Activated CD8-positive, alpha-beta T cell treated with anti-CD3 and anti-CD28 coated beads for 36 hours (primary cell): ENCODE measurements at places on chromosomes 12 and 14. TPM values are rescaled to one million over a fixed set of nuclear protein-coding genes. Genes with fewer than 3 reads are reported as not detected.

The TEX52 gene
- 0.29 TPM for total RNA-seq

The VPS33A gene
- 21.4 TPM for total RNA-seq

The C3AR1 gene
- 1.4 TPM for total RNA-seq

The CCDC177 gene
- total RNA-seq = not detected

The PRR4 gene
- 3.2 TPM for total RNA-seq

The CEBPE gene
- total RNA-seq = 0.34 TPM

The LDHB gene
- 2,384 TPM for total RNA-seq

The TRIAP1 gene
- 45.1 TPM for total RNA-seq

The SOAT2 gene
- total RNA-seq = 5.3 TPM

The KIF21A gene
- 18.0 TPM for total RNA-seq

The PAWR gene
- total RNA-seq = 5.8 TPM

The SYT1 gene
- not detected for total RNA-seq

The SERPINA10 gene
- total RNA-seq = not detected

The ESR2 gene
- 0.43 TPM for total RNA-seq

The CYP27B1 gene
- 7.9 TPM for total RNA-seq

The C1RL gene
- total RNA-seq = 10.5 TPM

The TAS2R8 gene
- not detected for total RNA-seq

The EFS gene
- total RNA-seq = not detected

The INHBC gene
- total RNA-seq = 0.16 TPM

The GPR84 gene
- not detected for total RNA-seq

The CMKLR1 gene
- not detected for total RNA-seq

The OTUB2 gene
- 0.25 TPM for total RNA-seq

The PPP1R1A gene
- not detected for total RNA-seq

The IGF1 gene
- total RNA-seq = 0.90 TPM

The PRIMA1 gene
- not detected for total RNA-seq

The KLRK1 gene
- total RNA-seq = 112 TPM

The CLEC6A gene
- total RNA-seq = not detected

The CCDC184 gene
- 0.25 TPM for total RNA-seq

The KRT77 gene
- not detected for total RNA-seq

The CLEC2D gene
- 259 TPM for total RNA-seq

The KLRG1 gene
- total RNA-seq = 6.6 TPM

The TOMM20L gene
- not detected for total RNA-seq

The CIROP gene
- not detected for total RNA-seq

The MLEC gene
- 79.4 TPM for total RNA-seq

The CAPS2 gene
- 3.0 TPM for total RNA-seq

The NRDE2 gene
- total RNA-seq = 19.2 TPM
